AG04450 (cell line): ENCODE measurements at places on chromosomes 12 and 14. TPM values are rescaled to one million over a fixed set of nuclear protein-coding genes. Genes with fewer than 3 reads are reported as not detected.

Gene CRIP1
- 0.74 and 0.86 TPM in 2 replicates for polyA plus RNA-seq

Gene GLT1D1
- not detected in 2 replicates for polyA plus RNA-seq

- no peak for DNase-seq
Observed at GRCh38 chr12:12511895-12512711, 50.6 kb downstream of the DUSP16 start.

DNA sequence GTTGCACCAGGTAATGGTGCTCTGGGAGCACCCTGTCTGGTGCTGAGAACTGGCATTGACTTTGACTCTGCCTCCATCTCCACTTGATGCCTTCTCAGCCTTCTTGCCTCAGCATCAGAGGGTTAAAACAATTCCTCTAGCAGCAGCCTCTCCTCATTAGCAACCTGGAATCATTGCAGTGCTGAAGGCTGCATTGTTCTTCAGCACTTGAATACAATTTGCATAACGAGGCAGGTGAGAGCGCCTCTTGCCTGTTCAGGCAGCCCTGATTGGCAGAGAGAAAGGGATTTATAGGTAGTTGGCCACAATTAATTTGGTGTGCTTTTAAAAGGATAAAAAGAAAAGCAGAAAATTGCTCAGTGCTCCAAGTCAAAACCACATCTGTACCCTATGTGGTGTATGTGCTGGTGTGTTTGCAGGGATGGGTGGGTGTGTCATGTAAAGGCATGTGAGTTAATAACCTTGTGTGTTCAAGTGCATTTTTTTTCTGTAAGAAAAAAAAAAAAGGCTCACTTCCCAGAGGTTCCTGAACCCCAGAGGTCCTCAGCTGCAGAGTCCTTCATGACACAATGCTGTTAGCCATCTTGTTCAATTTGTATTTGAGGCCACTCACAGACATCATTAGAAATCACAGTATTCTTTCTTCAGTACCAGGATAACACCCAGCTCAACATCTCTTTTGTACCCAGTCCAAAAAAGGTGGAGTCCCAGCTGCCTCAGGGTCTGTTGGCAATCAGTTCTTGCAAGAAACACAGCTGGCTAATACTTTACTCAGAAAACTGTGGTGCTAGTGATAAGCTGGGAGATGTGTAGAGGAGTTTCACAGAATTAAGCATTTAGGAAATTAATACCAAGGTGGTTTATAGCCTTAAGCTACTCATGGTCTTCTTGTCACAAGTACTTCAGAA is 385.6 kb downstream of the GRIN2B start:
- DNase-seq: no peak

DNA sequence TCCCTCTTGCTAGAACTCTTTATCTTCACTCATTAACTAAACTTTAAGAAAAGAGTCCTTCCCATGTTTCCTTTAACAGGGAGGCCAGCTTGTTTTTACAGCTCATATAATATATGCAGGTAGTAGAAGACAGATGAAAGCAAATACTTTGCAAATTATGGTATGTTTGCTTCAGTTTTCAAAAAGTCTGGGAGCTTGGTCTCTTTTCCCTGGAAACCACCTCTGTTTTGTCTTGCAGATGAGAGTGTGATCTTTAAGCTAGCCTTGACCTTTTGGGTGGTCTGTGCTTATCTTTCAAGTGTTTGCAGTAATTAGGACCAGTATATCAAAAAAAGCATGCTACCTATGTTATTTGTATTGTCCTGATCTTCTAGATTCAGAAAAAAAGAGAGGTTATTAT is 62.7 kb downstream of the ERC1 start:
- no peak for DNase-seq

DNA sequence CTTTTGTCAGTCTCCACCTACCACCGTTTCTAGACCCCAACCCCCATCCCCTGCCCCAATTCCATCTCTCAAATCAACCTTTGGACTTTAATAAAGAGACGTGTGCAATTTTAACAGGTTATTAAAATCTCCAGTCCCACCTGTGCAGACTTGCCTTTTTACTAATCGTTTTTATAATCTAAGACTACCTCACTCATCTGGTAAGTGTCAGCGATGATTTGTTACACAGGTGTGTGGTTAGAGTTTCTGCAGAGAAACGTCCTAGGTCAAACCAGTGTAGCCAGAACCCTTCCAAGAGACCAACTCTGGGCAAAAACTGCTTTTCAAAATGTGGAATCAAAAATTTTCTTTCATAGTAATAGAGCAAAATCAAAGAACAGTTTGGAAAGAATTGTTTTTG is 60.4 kb upstream of the PELI2 start:
- DNase-seq: no peak

DNA sequence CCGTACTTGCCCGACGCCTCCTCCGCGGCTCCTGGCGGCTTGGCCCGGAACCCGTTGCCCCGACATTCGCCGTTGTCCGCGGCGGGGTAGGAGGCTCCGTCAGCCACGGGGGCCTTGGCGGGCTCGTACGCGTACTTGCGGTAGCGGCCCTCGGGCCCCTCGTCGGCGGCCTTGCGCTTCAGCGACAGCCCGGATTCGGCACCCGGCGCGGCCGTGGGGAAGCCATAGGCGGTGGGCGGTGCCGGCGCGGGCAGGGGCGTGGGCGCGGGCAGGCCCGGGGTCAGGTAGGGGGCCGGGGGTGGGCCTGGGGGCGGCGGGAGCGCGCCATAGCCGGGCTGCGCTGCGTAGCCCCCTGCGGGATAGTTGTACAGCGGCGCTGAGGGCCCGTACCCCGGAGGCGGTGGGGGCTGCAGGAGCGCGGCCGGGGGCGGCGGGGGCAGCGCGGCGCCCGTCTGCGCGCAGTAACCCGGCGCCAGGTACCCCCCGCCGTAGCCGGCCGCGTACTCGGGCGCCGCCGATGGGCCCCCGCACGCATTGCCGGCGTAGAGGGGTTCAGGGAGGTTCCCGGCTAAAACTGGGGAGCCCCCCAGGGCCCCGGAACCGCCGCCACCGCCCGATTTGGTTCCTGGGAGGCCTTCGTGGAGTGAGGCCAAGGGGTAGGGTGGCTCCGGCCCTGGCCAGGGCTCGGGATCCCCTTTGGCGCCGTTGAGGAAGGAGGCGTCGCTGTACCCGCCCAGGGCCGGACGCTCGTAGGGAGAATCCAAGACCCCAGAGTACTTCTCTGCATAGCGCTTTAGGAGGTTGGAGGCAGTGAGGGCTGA is 26.9 kb downstream of the FIGNL2 start:
- DNase-seq: no peak

- DNase-seq: no peak
Observed at GRCh38 chr14:45743884-45744283, 490.9 kb upstream of the MIS18BP1 start.

DNA sequence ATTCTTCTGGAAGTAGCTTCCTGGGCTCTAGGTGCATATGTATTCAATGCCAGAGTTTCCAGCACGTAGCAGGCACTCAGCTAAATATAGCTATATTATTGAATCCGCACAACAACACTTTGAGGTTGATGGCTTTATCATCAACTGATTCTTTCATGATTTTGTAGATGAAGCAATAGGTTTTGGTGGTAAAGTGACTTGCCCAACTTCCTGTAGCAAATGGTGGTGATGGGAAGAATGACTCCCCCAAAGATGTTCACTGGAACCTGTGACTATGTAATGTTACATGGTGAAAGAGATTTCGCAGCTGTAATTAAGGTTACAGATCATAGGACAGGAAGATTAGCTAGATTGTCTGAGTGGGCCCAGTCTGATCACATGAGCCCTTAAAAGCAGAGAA is 3.2 kb downstream of the TDRD9 start:
- no peak for DNase-seq

GRCh38 chr12:70197345-70197744 is 45.9 kb upstream of the CNOT2 start:
- no peak for DNase-seq

Gene TAPBPL
- polyA plus RNA-seq: 10.2 and 13.5 TPM in 2 replicates

- no peak for DNase-seq
Observed at GRCh38 chr14:68527329-68527851, 265.5 kb downstream of the ZFP36L1 start.

- DNase-seq: no peak
Observed at GRCh38 chr14:90299408-90299807, 32.3 kb downstream of the NRDE2 start.

DNA sequence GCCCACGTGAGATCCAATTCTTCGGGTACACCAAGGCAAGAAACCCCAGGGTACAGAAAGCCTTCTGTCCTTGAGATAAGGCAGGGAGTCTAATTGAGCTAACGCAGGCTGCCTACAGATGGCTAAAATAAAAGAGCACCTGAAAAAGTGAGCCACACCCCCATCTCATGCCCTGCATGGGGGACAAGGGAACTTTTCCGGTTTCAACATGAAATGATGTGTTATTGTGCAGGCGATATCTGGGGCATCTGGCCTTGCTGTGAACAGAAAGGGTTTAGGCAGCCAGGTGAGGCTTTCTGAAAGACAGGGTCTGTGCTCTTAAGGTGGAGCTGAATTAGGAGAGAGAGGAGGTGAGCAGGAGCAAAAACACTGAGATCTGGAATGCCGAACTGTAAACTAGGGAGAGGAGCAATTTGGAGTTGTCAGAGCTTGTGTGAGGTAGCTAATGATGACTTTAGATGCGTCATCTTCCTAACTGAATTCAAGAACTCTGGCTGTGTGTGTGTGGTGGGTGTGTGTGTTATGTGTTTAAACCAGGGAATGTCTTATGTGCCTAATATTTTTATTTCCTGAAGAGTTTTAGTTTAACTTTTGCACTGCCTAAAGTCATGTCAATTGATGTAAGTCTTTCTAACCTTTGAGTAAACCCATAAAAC is 20.1 kb upstream of the LDHB start:
- DNase-seq: no peak

GRCh38 chr12:13564266-13564810 is 367.8 kb downstream of the EMP1 start:
- DNase-seq: no peak

- DNase-seq: no peak
Observed at GRCh38 chr12:118958520-118958919, 22.8 kb upstream of the SRRM4 start.

Gene RASSF9
- polyA plus RNA-seq: 0.06 and 0.16 TPM in 2 replicates

- DNase-seq: no peak
Observed at GRCh38 chr12:58588770-58589169, 331.5 kb downstream of the LRIG3 start.

GRCh38 chr14:38880643-38881524 is 222.2 kb downstream of the SEC23A start:
- DNase-seq: no peak

- DNase-seq: peak; percentile 29
Observed at GRCh38 chr12:89999699-90000505, 291.3 kb upstream of the ATP2B1 start.

- no peak for DNase-seq
Observed at GRCh38 chr14:91523972-91524371, 13.9 kb upstream of the PPP4R3A start.

DNA sequence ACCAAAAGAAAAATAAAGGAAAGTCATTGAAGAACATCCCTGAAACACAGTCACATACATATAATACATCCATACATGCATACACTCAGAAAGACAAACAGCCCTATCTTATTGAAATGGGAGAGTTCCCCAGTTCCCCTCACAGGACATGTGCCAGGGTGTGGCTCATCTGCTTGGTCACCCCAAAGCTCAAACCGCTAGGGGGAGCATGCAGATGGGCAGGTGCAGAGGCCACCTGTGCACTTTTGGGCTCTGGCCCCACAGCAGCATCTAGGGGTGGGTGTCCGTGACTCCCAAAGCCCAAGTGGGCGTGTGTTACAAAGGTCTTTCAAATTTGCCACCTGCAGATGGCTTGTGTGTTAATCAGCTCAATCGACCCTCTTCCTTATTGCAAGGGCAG is 75.2 kb downstream of the CMAS start:
- DNase-seq: no peak

Gene PYGL
- polyA plus RNA-seq: 57.8 and 60.4 TPM in 2 replicates

- no peak for DNase-seq
Observed at GRCh38 chr12:7042842-7043241, 17.7 kb upstream of the C1S start.

GRCh38 chr14:77660754-77661153 is 44.3 kb upstream of the SPTLC2 start:
- DNase-seq: no peak

Gene CDKN3
- 20.8 and 28.9 TPM in 2 replicates for polyA plus RNA-seq

DNA sequence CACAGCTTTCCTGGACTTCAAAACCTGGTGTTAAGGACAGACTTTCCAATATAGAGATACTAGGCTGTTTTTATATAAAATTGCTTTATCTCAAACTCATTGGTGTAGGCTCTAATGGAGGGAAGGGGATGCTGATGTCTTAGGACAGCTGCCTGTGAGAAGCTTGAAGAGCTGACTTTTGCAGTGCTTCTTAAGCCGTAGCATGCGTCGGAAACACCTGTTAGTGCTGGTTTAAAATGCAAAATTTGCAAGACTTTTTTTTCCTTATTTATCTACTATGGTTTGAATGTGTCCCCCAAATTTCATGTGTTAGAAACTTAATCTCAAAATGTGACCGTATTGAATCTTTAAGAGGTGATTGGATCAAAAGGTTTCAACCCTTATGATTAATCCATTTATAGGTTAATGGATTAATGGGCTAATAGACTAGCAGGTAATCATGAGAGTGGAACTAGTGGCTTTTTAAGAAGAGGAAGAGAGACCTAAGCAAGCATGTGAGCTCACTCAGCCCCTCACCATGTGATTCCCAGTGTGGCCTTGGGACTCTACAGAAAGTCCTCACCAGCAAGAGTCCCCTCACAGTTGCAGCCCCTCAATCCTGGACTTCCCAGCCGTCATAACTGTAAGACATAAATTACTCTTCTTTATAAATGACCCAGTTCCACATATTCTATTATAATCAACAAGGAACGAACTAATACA is 60.9 kb upstream of the FUT8 start:
- no peak for DNase-seq

DNA sequence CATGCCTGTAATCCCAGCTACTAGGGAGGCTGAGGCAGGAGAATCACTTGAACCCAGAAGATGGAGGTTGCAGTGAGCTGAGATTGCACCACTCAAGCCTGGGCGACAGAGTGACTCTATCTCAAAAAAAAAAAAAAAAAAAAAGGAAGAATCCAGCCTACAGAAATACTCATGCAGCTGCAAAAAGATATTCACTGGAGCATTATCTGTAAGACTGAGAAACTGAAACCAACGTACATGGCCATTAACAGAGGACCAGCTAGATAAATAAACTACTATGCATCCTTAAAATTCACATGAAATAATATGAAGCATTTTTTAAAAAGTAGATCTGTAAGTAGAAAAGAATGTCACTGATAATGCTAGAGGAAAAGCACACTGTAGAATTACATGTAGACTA is 3.5 kb downstream of the SLC7A7 start:
- no peak for DNase-seq

- DNase-seq: peak; percentile 26
Observed at GRCh38 chr12:93025145-93026103, 96.3 kb upstream of the EEA1 start.

DNA sequence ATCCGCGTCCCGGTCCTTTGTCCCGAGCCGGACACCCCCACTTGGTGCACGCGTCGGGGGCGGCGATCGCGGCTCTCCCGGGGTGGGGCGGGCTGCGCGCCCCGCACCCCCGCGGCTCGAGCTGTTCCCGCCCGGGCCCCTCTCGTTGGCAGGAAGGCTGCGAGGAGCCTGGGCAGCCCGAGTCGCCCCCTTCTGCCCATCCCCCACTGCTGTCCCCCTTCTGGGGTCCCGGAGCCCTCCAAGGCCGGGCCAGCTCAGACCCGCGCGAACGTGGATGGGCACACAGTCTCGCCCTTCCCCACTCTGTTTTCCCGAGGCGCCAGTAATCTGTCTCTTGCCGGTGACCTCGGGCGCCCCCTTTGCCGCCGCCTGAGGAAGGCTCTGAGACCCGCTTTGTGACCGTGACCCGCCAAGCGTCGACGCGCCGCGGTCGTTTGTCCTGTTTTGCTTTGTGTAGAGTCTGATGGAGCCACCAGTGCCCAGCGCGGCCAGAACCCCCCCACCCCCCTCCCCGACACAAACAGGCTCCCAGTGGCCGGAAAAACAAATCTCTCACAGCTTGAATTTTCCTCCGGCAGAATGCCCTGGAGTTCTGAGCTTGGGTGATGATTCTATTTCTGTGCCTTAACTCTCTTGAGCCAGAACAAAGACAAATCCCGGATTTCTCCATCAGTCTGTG is 610 bp downstream of the C14orf132 start:
- no peak for DNase-seq

Gene TBC1D30
- polyA plus RNA-seq: 0.40 and 0.57 TPM in 2 replicates
